ENCODE measurements at places on chromosomes 12 and 14. TPM values are rescaled to one million over a fixed set of nuclear protein-coding genes. Genes with fewer than 3 reads are reported as not detected.

C1S gene
- 122 TPM for total RNA-seq

KRT73 gene
- total RNA-seq = not detected

ATP5MC2 gene
- 221 TPM for total RNA-seq

SDSL gene
- total RNA-seq = 10.9 TPM

BCAT1 gene
- 51.6 TPM for total RNA-seq

GUCY2C gene
- not detected for total RNA-seq

PTGER2 gene
- total RNA-seq = 3.6 TPM

MMP17 gene
- total RNA-seq = 22.8 TPM

TAS2R14 gene
- 13.3 TPM for total RNA-seq

BDKRB1 gene
- 0.28 TPM for total RNA-seq

CCDC177 gene
- 2.0 TPM for total RNA-seq

MAX gene
- 48.2 TPM for total RNA-seq

SLC17A8 gene
- 13.2 TPM for total RNA-seq

DENND5B gene
- 18.8 TPM for total RNA-seq

ESR2 gene
- 0.77 TPM for total RNA-seq

ADAMTS20 gene
- 0.44 TPM for total RNA-seq

OR6C3 gene
- not detected for total RNA-seq

OVCH1 gene
- 0.66 TPM for total RNA-seq

SOAT2 gene
- total RNA-seq = not detected

TEX52 gene
- total RNA-seq = not detected

SLC16A7 gene
- total RNA-seq = 5.3 TPM

KRT71 gene
- total RNA-seq = 0.06 TPM

HHIPL1 gene
- 4.8 TPM for total RNA-seq

LTBR gene
- total RNA-seq = 6.8 TPM

SERPINA12 gene
- total RNA-seq = not detected

EMP1 gene
- 77.4 TPM for total RNA-seq

SIX4 gene
- total RNA-seq = 8.1 TPM

CIDEB gene
- 14.8 TPM for total RNA-seq

NEUROD4 gene
- total RNA-seq = 1.3 TPM

KLRG1 gene
- 9.4 TPM for total RNA-seq

RGS6 gene
- total RNA-seq = 9.1 TPM

ZDHHC22 gene
- total RNA-seq = 11.5 TPM

GPRC5D gene
- total RNA-seq = not detected

RIMKLB gene
- 107 TPM for total RNA-seq

TCP11L2 gene
- total RNA-seq = 109 TPM

KLRC2 gene
- 29.0 TPM for total RNA-seq

PARP2 gene
- total RNA-seq = 29.5 TPM

RTL1 gene
- 0.99 TPM for total RNA-seq

ATF7IP gene
- total RNA-seq = 73.5 TPM

MYRFL gene
- total RNA-seq = 0.50 TPM

HEATR5A gene
- 74.2 TPM for total RNA-seq

TRPV4 gene
- total RNA-seq = 3.8 TPM

RPL10L gene
- not detected for total RNA-seq

DEPDC4 gene
- 2.0 TPM for total RNA-seq

FAM186B gene
- total RNA-seq = 0.10 TPM

CELA1 gene
- total RNA-seq = not detected

C12orf54 gene
- total RNA-seq = 0.40 TPM

EGLN3 gene
- 40.7 TPM for total RNA-seq

PLA2G1B gene
- total RNA-seq = 0.59 TPM

ACSM4 gene
- not detected for total RNA-seq

Measured in spinal cord (tissue), 10 donors.